ENCODE measurements at places on chromosomes 5 and 9.

DNA sequence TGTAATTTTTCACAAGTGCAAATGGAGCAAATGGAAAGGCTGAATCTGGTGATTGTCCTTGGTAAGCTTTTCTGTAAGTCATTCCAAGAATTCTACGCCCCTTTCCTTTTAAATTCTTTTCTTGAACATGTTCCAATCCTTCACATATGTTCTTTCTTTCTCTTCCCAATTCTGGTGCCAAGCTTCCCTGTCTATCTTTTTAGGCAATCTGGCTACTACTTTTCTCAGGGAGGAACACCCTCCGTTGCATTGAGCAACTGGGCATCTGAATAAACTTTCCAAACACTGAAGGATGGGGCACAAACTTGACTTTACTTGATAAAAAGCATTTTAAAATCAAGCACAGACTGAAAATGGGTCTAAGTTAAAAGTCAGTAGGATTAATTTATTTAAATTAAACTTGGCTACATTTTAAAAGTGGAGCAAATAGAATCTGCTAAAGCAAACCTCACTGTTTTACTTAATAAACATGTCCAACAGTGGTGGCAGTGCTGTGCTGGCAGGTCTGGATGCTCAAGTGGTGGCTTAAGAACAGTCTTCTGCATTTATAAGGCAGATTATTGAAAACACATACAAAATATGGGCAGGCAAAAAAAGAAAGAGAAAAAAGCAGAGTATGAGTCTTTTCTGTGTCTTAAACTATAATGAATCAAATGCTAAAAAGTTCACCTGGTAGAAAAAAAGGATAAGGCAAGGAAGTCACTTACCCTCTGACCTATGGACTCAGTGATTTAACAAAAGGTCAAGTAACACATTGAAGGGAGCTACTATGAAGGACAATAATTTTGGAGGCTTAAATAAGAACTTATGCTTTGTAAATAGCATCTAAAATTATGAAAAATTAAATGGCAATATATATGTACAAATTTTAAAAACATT lies 5.4 kb downstream of the ELL2 start:
- H3K4me3 ChIP-seq = peak overlapping the region; percentile 16
- no peaks in the 10 kb centered on the region for H3K27me3 ChIP-seq
- no peak for DNase-seq
- peaks cover 55% of the 10 kb centered on the region for H3K36me3 ChIP-seq
- H3K4me1 ChIP-seq = peaks cover 49% of the 10 kb centered on the region

DNA sequence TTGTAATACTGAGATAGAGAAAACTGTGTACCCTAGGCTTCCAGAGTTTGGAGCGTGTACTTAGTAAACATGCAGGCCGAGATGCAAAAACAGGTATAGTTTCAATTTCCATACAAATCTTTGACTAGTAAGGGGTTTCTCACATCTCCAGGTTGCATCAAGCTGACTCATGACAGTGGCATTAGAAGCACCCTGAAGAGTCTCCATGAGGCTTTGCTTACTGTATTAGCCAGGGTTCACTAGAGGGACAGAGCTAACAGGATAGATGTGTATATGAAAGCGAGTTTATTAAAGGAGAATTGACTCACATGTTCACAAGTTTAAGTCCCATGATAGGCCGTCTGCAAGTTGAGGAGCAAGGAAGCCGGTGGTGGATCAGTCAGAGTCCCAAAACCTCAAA lies 275.3 kb upstream of the CDH6 start:
- no peak overlapping the region for H3K4me3 ChIP-seq
- no peak overlapping the region for H3K27ac ChIP-seq
- DNase-seq = no peak
- H3K36me3 ChIP-seq = no peaks in the 10 kb centered on the region

- DNase-seq = no peak
- H3K27ac ChIP-seq = no peak overlapping the region
- H3K4me1 ChIP-seq = peaks cover 40% of the 10 kb centered on the region
- H3K36me3 ChIP-seq = no peaks in the 10 kb centered on the region
- peaks cover 41% of the 10 kb centered on the region for H3K27me3 ChIP-seq
- peak overlapping the region; percentile 2 for H3K4me3 ChIP-seq
Observed at GRCh38 chr5:159095151-159095721, 4.5 kb downstream of the EBF1 start.

DNA sequence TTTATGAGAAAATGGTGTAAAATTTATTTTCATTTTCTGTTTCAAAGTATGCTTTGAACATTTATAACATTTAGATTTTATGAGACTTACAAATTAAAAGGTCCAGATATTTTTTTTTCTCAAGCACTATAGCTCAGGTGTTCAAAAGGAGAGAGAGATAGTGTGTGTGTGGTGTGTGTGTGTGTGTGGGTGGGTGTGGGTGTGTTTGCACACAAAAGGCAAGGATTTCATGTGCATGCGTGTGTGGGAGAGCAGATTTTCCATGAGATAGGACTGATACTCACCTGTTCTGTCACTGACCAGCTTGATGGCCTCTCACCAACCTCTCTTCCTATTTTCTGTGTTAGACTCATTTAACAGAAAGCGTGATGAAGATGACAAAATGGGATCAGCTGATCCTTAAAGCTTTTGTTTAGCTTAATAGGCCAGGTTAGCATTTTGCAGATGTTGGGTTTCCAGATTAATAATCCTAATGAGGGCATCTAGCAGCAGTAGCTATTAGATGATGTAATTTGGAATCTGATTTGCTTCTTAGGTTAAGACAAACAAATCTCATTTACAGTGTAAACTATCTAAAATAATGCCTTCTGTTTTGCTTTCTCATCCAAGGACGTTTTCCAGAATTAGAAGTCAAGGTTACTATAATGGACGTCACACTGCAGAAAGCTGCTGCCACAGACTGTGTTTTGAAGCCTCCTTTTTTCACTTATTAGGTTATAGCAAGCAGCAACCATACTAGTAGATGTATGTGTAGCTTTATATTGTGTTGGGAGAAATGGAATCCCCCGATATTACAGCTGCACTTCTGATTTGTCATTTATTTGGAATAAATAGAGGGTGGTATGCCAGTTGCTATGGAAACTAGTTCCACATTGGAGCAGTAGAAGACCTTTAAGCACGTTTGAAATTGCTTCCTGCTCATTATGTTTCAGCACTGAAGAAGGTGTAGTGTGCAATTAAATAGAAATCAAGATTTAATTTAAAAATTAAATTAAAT lies 355.6 kb downstream of the TAF11L14 start:
- DNase-seq = no peak
- H3K36me3 ChIP-seq = no peaks in the 10 kb centered on the region
- H3K27me3 ChIP-seq = no peaks in the 10 kb centered on the region
- H3K4me1 ChIP-seq = no peaks in the 10 kb centered on the region
- H3K4me3 ChIP-seq = no peak overlapping the region

- no peaks in the 10 kb centered on the region for H3K27me3 ChIP-seq
- DNase-seq = no peak
- no peaks in the 10 kb centered on the region for H3K36me3 ChIP-seq
- H3K4me3 ChIP-seq = no peak overlapping the region
- H3K4me1 ChIP-seq = no peaks in the 10 kb centered on the region
Observed at GRCh38 chr5:164051745-164052144, 546.3 kb downstream of the MAT2B start.

DNA sequence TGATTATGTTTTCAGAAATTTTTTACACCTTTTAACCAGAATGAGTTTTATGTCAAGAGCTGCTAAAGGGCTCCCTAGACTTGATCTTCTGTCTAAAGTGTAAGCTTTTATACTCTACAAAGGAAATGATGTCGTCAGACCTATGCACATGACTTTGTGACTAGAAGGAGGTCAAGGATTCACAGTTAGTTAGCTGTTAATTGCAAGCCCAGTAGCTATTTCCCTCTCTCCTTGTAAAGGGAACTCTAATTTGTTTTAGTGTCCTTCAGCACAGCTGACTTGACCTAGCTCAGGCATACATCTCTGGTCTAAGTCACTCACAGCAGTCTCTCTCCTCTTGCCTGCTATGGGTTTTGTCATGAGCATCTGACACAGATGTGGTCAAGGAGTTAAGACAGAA lies 173.5 kb upstream of the NREP start:
- H3K4me3 ChIP-seq = no peak overlapping the region
- no peaks in the 10 kb centered on the region for H3K36me3 ChIP-seq
- DNase-seq = no peak
- H3K4me1 ChIP-seq = no peaks in the 10 kb centered on the region
- peaks cover 3% of the 10 kb centered on the region for H3K27me3 ChIP-seq

GRCh38 chr9:118510711-118511110 lies 806.5 kb downstream of the TLR4 start:
- no peak overlapping the region for H3K27ac ChIP-seq
- no peak overlapping the region for H3K4me3 ChIP-seq
- no peak for DNase-seq
- H3K4me1 ChIP-seq = no peaks in the 10 kb centered on the region
- no peaks in the 10 kb centered on the region for H3K36me3 ChIP-seq

- no peak for DNase-seq
- H3K27ac ChIP-seq = peak overlapping the region; percentile 19
- H3K4me1 ChIP-seq = no peaks in the 10 kb centered on the region
- H3K27me3 ChIP-seq = no peaks in the 10 kb centered on the region
- peaks cover 67% of the 10 kb centered on the region for H3K36me3 ChIP-seq
- no peak overlapping the region for H3K4me3 ChIP-seq
Observed at GRCh38 chr5:6598351-6598900, 34.4 kb downstream of the NSUN2 start.

DNA sequence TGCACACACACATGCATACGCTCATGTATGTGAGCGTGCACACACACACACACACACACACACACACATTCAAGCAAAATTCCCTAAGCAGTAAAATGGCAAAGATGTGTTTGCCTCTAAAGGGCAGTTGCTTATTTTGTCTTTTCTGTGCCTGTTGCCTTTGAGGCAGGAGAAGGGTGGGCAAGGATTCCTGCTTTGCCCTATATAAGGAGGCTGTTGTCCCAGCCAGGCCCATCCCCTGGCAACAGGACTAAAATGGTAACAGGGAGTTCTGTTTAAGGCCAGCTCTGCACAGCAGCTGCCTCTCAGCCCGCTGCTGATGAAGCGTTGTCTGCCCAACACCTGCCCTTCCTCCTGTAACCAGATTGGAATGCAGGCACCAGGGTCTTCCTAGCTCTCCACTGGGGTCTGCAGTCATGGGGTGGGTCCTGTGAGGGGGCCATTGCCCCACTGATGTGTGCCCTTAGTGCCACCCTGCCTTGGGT lies 64.4 kb downstream of the PPARGC1B start:
- H3K27me3 ChIP-seq = no peaks in the 10 kb centered on the region
- no peak for DNase-seq
- H3K36me3 ChIP-seq = no peaks in the 10 kb centered on the region
- no peak overlapping the region for H3K27ac ChIP-seq
- no peak overlapping the region for H3K4me3 ChIP-seq
- peaks cover 18% of the 10 kb centered on the region for H3K4me1 ChIP-seq

DNA sequence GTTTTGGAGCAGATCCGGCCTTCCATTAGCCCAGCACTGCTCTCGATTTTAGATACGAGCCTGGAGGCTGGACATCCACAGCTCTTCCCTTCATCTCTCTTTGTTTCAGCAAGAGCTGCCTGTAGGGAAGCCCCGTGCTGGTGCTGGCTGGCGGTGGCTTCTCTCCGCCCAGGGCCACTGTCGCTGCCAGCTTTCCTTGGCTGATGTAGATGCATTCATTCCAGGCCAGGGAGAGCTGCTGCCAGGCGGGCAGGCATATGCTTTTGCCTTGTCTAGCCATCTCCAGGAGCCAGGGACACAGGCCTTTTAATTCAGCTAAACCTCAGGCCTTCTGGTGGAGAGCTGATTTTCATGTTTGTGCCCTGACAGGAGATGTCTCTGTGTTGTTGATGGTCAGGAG lies 409.3 kb upstream of the CLINT1 start:
- no peaks in the 10 kb centered on the region for H3K36me3 ChIP-seq
- no peak for DNase-seq
- no peaks in the 10 kb centered on the region for H3K27me3 ChIP-seq
- no peak overlapping the region for H3K4me3 ChIP-seq
- H3K27ac ChIP-seq = no peak overlapping the region
- no peaks in the 10 kb centered on the region for H3K4me1 ChIP-seq

- H3K4me1 ChIP-seq = no peaks in the 10 kb centered on the region
- no peak overlapping the region for H3K27ac ChIP-seq
- peaks cover 9% of the 10 kb centered on the region for H3K27me3 ChIP-seq
- H3K4me3 ChIP-seq = no peak overlapping the region
Observed at GRCh38 chr5:143614831-143615230, 197.1 kb upstream of the HMHB1 start.

GRCh38 chr9:121485623-121486022 lies 14.0 kb downstream of the GGTA1 start:
- DNase-seq = no peak
- peaks cover 5% of the 10 kb centered on the region for H3K27me3 ChIP-seq

- H3K36me3 ChIP-seq = no peaks in the 10 kb centered on the region
- no peak overlapping the region for H3K4me3 ChIP-seq
- H3K27ac ChIP-seq = no peak overlapping the region
- no peaks in the 10 kb centered on the region for H3K4me1 ChIP-seq
- no peaks in the 10 kb centered on the region for H3K27me3 ChIP-seq
Observed at GRCh38 chr5:117434254-117434653, 859.6 kb upstream of the SEMA6A start.

GRCh38 chr5:168674893-168675482 lies 95.8 kb upstream of the PANK3 start:
- DNase-seq = no peak
- H3K4me1 ChIP-seq = no peaks in the 10 kb centered on the region
- peaks cover 2% of the 10 kb centered on the region for H3K27me3 ChIP-seq
- H3K36me3 ChIP-seq = no peaks in the 10 kb centered on the region
- H3K27ac ChIP-seq = no peak overlapping the region

DNA sequence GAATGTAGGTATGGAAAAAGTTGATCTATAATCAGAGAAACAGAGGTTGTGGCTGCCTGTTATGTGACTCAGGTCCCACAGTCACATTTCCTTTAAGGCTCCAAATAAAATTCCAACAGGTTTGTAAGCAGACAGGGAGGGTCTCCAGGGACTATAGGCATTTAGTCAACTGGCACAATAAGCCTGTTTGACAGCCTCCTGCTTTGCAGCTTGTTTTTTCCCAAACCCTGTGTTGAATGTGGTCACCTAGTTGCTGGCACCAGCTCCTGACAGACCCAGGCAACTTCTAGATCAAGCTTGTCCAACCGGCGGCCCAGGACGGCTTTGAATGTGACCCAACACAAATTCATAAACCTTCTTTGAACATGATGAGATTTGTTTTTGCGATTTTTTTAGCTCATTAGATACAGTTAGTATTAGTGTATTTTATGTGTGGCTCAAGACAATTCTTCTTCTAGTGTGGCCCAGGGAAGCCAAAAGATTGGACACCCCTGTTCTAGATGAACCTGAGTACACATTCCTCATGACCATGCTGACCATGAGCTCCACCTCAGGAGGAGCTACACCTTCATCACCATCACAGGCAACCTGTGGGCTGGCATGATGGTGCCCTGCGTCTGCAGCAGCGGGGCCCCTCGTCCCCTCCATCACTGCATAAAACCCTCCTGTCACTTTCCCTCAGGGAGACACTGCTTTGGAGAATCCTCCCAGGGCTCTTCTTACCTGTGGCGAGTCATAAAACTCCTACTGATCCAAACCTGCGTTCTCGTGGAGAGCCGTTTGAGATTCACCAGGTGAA lies 15.7 kb upstream of the GRHPR start:
- H3K27me3 ChIP-seq = no peaks in the 10 kb centered on the region
- peaks cover 2% of the 10 kb centered on the region for H3K36me3 ChIP-seq
- peaks cover 63% of the 10 kb centered on the region for H3K4me1 ChIP-seq
- H3K4me3 ChIP-seq = no peak overlapping the region
- no peak for DNase-seq

Data from activated naive CD8-positive, alpha-beta T cell treated with anti-CD3 and anti-CD28 coated beads, Interleukin-2, amount 50 U/mL, for 24 hours (primary cell).